Cardiac muscle cell (in vitro differentiated cells and primary cell): ENCODE measurements at places on chromosomes 6 and 20. TPM values are rescaled to one million over a fixed set of nuclear protein-coding genes. Genes with fewer than 3 reads are reported as not detected.
A peak's percentile ranks its signal among the peaks of the same experiment; 100 is the strongest.

DNA sequence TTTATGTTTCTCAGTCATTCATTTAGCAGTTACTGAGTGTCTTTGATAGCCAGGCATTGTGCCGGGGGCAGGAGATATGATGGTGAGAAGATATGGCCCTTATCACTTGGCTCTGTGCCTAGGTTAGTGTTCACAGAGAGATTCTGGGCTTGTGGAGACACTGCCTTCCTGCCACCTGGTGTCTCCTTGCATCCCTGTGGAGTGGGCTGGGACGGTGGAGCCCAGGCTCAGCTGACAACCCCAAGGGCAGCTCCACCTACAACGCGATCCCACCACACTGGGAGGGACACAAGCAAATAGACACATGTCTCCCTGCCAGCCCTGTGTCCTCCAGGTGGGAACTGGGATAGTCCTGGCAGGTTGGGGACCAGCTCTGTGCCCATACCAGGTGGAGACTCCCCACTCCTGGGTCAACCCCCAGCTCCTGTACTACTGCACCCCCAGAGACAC, 30.3 kb upstream of the VEGFA start:
- DNase-seq = no peak
- no peak overlapping the region for H3K4me3 ChIP-seq
- no peaks in the 10 kb centered on the region for H3K36me3 ChIP-seq
- H3K27me3 ChIP-seq = no peaks in the 10 kb centered on the region
- no peak overlapping the region for H3K27ac ChIP-seq
- peaks cover 9% of the 10 kb centered on the region for H3K4me1 ChIP-seq

DNA sequence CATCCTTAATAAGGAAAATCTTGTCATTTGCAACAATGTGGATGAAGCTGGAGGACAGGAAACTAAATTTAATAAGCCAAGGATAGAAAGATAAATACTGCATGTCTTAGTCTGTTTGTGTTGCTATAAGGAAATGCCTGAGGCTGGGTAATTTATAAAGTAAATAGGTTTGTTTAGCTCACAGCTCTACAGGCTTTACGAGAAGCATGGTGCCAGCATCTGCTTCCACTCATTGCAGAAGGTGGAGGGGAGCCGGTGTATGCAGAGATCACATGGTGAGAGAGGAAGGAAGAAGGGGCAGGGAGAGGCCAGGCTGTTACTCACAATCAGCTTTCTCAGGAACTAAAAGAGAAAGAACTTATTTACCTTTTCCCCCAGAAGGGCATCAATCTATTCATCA, 118.9 kb upstream of the SMLR1 start:
- no peak for DNase-seq
- H3K27ac ChIP-seq = no peak overlapping the region
- no peaks in the 10 kb centered on the region for H3K4me1 ChIP-seq
- no peaks in the 10 kb centered on the region for H3K36me3 ChIP-seq
- H3K27me3 ChIP-seq = no peaks in the 10 kb centered on the region

The GZF1 gene
- 7.4 and 10.4 TPM in 2 replicates for polyA plus RNA-seq

The VIP gene
- not detected in 2 replicates for polyA plus RNA-seq

DNA sequence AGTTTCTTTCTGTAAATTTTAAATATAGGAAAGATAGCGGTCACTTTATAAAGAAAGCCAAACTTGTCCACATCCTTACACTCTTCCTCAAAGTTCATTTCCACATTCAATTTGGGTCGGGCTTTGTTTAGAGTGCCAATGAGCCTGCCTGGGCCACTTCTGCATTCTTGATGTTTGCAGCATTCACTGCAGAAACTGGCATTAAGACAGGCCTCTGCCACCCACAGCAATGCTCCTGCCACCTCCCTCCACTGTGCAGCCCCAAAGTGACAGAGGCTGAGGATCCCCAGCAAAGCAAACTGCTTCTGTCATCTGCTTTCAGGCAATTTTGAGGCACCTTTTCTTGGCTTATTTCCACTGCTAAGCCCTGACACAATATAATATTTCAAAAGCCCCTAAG, 61.2 kb downstream of the TNFAIP3 start:
- H3K4me1 ChIP-seq = no peaks in the 10 kb centered on the region
- H3K27ac ChIP-seq = no peak overlapping the region
- no peak for DNase-seq

GRCh38 chr6:140050101-140050995, 675.9 kb upstream of the CITED2 start:
- no peaks in the 10 kb centered on the region for H3K27me3 ChIP-seq
- H3K36me3 ChIP-seq = no peaks in the 10 kb centered on the region
- H3K27ac ChIP-seq = no peak overlapping the region
- no peak overlapping the region for H3K4me3 ChIP-seq
- DNase-seq = no peak

GRCh38 chr6:157912326-157912725, 69.3 kb upstream of the SYNJ2 start:
- DNase-seq = no peak
- H3K4me3 ChIP-seq = no peak overlapping the region
- H3K27ac ChIP-seq = no peak overlapping the region
- H3K36me3 ChIP-seq = peaks cover 21% of the 10 kb centered on the region

DNA sequence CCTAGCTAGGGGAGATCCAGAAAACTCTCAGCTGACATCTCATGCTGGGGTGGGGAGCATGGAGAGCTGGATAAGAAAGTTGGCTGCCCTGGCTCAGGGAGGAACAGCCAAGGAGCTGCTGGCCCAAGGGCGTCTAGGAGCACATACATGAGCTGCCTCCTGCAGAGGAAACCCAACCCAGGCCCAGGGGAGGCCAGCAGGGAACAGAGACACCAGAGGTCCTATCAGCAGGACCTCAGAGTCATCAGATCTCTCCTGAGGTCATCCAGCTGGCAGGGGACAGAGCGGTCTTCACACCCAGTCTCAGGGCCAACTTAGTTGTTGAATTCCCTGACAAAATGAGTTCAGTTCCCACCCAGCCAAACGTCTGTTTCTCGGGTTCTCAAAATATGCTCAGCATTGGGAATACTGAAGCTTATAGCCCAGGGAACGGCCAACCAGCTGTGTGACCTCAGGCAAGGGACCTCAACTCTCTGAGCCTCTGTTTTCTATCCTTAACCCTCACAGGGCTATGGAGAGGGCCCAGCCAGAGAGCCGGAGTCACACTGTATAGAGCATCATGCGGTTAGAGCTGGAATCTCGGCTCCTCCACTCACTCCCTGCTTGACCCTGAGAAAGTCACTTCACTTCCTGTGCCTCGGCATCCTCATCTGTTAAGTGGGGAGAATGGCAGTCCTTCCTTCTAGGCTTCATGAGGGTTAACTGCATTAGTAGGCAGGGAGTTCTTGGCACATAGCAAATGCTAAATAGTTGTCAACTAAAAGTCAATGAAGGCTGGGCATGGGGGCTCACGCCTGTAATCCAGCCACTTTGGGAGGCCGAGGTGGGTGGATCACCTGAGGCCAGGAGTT, 13.8 kb downstream of the ADA start:
- H3K4me1 ChIP-seq = peaks cover 3% of the 10 kb centered on the region
- DNase-seq = no peak
- no peaks in the 10 kb centered on the region for H3K36me3 ChIP-seq
- H3K27ac ChIP-seq = no peak overlapping the region
- H3K27me3 ChIP-seq = no peaks in the 10 kb centered on the region
- no peak overlapping the region for H3K4me3 ChIP-seq

DNA sequence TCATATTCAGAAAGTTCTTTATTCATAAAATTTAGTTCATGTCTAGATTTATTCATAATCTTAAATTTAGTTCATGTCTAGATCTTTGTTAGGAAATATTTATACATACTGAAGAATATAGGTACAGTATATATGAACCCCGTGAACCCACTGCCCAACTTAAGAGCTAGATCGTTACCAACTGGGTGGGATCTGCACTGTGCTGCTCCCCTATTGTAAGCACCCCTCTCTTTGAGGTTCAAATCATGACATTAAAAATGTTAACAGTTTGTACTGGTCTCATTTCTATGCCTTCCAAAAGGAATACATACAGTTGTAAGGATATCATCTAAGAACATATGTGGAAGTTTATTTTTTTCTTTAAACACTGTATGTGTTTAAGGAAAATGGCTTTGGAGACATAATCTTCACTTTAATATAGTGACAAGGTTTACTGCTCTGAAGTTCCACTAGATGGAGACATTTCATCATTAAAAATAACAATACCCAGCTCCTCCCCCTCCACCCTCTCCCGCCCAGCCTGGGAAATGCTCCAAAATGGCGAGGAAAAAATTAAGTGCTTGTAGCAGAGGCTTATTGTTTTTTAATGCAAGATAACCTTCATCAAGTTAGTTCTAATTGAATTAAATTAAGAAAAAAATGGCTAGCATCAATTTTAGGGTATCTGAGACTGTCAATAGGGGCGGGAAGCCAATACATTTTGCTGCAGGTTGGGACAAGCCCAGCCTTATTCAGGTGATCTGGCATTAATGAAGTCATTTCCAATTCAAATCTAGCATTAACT, 104.1 kb upstream of the TRAF3IP2 start:
- no peaks in the 10 kb centered on the region for H3K36me3 ChIP-seq
- peak; percentile 73 for DNase-seq
- no peak overlapping the region for H3K4me3 ChIP-seq

DNA sequence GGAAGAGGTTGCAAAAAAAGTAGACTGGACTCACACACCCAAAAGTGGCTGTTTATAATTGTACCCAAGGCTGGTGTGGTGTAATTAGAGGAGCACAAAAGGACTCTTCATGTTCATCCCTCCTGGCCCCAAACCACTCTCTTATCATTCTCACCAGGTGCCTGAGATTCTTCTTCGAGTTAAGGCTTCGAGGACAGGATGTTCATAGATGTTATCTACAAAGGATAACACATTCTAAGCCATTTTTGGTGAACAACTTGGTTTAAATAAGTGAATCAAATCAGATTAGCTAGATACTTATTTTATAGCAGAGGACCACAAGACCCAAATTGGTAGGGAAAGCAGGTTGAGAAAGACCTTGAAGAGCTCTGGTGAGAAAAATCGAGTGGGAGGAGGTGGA, 73.1 kb upstream of the SUPT3H start:
- DNase-seq = no peak
- H3K27me3 ChIP-seq = no peaks in the 10 kb centered on the region
- H3K27ac ChIP-seq = no peak overlapping the region

The HLA-F gene
- polyA plus RNA-seq = 0.29 and 0.84 TPM in 2 replicates

- no peak overlapping the region for H3K4me3 ChIP-seq
- DNase-seq = no peak
- no peak overlapping the region for H3K27ac ChIP-seq
- no peaks in the 10 kb centered on the region for H3K36me3 ChIP-seq
These were observed 15.6 kb downstream of the VGLL2 start for GRCh38 chr6:117280922-117281321.

DNA sequence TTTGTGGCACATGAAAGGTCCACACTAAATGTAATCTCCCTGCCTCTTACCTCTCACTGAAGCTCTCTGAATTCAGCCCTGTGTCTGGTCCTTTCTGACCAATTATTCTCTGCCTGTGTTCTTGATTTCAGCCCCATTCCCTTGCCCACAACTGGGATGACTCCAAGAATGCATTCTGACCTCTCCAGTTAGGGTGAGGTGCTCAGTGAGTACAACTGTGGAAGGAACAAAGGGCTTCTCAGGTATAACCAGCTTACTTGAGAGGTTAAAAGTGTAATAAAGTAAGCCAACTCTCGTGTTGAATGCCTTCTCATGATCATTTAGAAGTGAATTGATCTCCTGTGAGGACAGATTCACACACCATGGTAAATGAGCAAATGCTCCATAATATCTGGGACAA, 88.1 kb downstream of the GCLC start:
- no peaks in the 10 kb centered on the region for H3K36me3 ChIP-seq
- no peaks in the 10 kb centered on the region for H3K27me3 ChIP-seq
- no peak overlapping the region for H3K4me3 ChIP-seq
- no peaks in the 10 kb centered on the region for H3K4me1 ChIP-seq
- H3K27ac ChIP-seq = no peak overlapping the region

GRCh38 chr6:157557559-157557958, 176.6 kb downstream of the ZDHHC14 start:
- H3K27ac ChIP-seq = no peak overlapping the region
- DNase-seq = no peak
- H3K36me3 ChIP-seq = no peaks in the 10 kb centered on the region

The IL20RA gene
- polyA plus RNA-seq = 0.86 and 3.5 TPM in 2 replicates

The BNIP5 gene
- polyA plus RNA-seq = not detected in 2 replicates

The DEFB113 gene
- not detected in 2 replicates for polyA plus RNA-seq

DNA sequence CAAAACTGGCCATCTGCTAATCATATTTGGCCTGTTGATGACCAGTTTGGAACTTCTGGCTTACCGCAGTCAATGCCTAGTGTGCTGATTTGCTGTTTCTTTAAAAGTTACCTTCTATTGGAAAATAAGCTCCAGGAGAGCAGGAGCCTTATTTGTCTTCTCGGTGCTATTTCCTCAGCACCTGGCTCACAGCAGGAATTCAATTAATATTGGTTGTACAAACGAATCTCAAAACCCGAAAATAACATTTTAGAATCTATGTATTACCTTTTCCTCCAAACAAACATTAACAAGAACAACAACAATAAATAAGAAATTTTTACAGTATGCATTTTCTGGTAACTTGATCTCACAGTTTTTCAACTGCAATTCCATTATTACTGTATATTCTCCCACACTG, 1080.7 kb upstream of the MAP3K7 start:
- no peak overlapping the region for H3K27ac ChIP-seq
- DNase-seq = no peak
- peaks cover 10% of the 10 kb centered on the region for H3K4me1 ChIP-seq
- no peaks in the 10 kb centered on the region for H3K36me3 ChIP-seq

The HMGCLL1 gene
- 13.6 and 50.3 TPM in 2 replicates for polyA plus RNA-seq

DNA sequence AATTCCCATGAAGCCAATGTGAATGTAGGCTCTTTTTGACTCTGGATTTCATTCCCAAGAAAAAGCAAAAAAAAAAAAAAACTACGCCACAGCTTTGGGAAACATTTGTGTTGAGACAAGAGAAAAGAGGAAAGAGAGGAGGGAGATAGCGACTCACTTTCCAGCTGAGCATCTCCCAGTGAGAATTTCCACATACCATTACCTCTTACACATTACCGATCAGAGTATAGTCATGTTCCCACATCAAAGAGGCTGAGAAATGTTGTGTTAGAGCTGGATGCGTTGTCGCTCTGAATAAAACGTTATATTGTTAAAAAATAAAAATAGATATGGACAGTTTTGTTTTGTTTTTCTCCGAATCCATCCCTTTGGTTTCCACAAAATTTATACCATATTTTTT, 1019.3 kb upstream of the ADGRB3 start:
- no peak overlapping the region for H3K27ac ChIP-seq
- H3K4me1 ChIP-seq = no peaks in the 10 kb centered on the region

The ABRACL gene
- 33.0 and 37.8 TPM in 2 replicates for polyA plus RNA-seq

DNA sequence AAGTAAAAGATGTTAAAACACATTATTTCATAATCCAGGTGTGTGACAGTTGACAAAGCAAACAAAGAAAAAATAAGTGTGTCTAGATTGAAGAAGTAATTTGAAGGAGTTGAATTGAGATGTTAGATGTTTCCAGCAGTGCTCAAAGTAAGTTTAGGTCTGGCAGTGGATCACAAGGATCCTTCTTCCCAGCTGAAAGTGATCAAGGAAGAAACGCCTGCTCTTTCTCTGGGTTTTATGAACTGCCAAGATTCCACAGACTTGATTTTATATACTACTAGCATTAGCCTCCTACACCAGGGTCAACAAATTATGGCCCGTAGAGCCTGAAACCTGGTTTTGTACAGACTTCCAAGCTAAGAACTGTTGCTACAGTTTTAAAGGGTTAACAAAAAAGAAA, 30.3 kb downstream of the STX7 start:
- no peaks in the 10 kb centered on the region for H3K27me3 ChIP-seq
- H3K27ac ChIP-seq = no peak overlapping the region
- no peaks in the 10 kb centered on the region for H3K36me3 ChIP-seq
- peaks cover 13% of the 10 kb centered on the region for H3K4me1 ChIP-seq
- no peak overlapping the region for H3K4me3 ChIP-seq
- DNase-seq = no peak

GRCh38 chr6:164015088-164015484, 600.6 kb downstream of the QKI start:
- H3K4me1 ChIP-seq = no peaks in the 10 kb centered on the region
- no peak overlapping the region for H3K27ac ChIP-seq
- no peaks in the 10 kb centered on the region for H3K36me3 ChIP-seq
- no peak for DNase-seq
- no peak overlapping the region for H3K4me3 ChIP-seq

The SLC26A8 gene
- polyA plus RNA-seq = 0.37 TPM in 1 of 2 replicates, not detected in the other
